H54 (cell line): ENCODE measurements at places on chromosomes 2 and 18.

GRCh38 chr2:118061135-118061955 is 26.9 kb upstream of the INSIG2 start:
- DNase-seq, result no peak

GRCh38 chr2:224947566-224947965 is 94.7 kb downstream of the DOCK10 start:
- no peak for DNase-seq

- DNase-seq, result no peak
Measured at GRCh38 chr2:134207589-134208209, 46.2 kb upstream of the MGAT5 start.

DNA sequence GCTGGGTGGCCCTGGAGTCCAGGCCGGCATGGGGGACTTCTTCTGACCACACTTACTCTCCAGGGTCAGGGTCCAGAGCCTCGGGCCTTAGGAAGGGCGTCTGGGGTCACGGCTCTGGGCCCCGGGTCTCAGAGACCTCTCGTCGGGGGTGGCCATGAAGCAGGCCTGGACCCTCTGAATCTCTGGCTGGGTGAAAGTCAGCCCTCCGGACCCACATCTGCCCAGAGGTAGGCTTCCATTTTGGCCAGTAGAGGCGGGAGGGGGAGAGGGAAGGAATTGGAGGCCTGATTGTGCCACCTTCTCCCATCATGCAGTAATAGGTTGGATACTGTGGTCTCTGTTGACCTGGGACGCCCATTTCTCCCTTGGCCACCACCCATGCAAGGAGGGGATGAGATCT is 125.3 kb upstream of the GPC1 start:
- no peak for DNase-seq

DNA sequence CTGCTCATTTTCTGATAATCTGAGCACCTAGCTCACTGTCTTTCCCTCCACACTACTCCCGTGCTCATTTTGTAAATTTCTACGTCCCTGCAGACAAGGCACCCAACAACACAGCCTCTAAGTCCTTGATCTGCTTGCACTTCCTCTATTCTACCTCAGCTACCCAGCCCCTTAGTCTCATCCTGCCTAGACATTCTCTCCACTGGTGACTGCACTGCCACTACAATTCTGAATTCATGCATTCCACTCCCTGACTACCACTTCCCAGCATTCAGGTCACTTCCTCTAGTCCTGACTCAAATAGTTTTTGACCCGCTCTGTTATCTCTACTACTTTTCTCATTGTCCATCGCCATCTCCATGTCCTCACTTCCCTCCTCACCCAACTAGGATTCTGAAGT is 155.7 kb downstream of the DYM start:
- DNase-seq, result no peak
